ENCODE measurements at places on chromosomes 7 and 10.

DNA sequence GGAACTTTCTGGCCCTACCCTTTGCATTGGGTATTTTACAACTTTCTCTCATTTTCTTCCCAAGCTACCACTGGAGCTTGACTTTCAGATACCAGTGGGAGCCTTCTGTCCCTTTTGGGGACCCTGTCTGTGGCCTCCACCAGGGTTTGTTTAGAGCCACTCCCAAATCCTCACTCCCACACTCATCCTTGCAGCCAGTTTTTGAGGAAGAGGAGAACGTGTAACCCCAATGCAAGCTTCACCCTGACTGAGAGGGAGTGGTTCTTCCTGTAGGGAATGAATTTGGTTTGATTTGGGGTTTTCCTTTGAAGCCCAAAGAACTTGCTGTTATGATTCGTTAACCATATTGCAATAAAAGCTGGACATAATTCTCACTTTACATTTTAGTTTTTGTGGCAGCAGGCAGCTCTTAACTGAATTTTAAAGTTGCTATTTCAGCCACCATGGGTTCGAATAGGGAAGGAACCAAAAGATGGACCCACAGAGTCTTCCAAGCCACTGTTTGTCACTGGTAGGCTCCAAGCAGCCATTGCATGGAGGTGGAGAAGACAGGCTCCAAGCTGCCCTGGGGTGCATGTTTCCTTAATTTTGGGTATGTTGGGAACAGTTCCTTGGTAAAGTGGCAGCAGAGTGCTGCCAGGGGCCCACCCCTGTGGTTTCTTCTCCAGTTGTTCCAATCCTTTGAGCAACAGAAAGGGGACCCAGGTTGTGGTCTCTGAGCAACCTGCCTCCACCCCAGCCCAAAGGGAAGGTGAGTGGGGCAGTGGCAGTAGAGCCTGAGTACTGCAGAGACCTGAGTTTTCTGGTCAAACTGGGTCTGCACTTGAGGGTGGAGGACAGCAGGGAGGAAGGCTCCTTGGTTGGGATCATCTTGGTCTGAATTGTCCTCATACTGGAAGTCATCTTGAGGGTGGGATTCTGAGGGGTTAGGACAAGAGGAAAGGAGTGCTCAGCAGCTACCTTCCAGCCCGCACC is 5.1 kb downstream of the EVX1 start:
- DNase-seq: no peak

GRCh38 chr10:64586934-64587503 is 1065.8 kb downstream of the REEP3 start:
- DNase-seq: no peak

- peak; percentile 43 for DNase-seq
Measured at GRCh38 chr7:118080947-118081346, 103.0 kb upstream of the LSM8 start.

DNA sequence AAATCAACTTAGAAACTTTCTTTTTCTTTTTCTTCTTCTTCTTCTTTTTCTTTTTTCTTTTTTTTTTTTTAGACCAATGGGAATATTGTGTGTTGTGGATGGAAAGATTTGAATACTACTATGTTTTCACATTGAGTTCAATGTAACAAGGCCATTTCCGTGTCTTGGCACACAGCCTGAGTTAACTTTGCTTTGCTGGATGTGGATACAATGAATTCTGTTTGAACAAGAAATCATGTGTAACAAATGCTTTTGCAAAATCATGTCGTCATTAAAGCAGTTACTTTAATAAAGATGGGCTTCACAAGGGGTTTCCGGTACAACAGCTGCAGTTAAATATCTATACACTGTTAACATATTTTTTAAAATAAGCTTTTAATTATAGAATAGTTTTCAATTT is 13.5 kb upstream of the ENTPD1 start:
- no peak for DNase-seq

GRCh38 chr7:94409200-94409948 is 14.7 kb downstream of the COL1A2 start:
- DNase-seq: no peak

GRCh38 chr10:101295261-101295660 is 58.7 kb upstream of the BTRC start:
- no peak for DNase-seq

- peak; percentile 68 for DNase-seq
Measured at GRCh38 chr7:130732980-130733930, 752 bp downstream of the KLF14 start.

GRCh38 chr10:78762086-78762630 is 306.6 kb upstream of the ZMIZ1 start:
- no peak for DNase-seq

- no peak for DNase-seq
Measured at GRCh38 chr7:150631866-150632864, at the start of gene GIMAP6. GIMAP6 (minus strand) TSS chr7:150632385; CDS start chr7:150630142, 2,243 bp downstream.

DNA sequence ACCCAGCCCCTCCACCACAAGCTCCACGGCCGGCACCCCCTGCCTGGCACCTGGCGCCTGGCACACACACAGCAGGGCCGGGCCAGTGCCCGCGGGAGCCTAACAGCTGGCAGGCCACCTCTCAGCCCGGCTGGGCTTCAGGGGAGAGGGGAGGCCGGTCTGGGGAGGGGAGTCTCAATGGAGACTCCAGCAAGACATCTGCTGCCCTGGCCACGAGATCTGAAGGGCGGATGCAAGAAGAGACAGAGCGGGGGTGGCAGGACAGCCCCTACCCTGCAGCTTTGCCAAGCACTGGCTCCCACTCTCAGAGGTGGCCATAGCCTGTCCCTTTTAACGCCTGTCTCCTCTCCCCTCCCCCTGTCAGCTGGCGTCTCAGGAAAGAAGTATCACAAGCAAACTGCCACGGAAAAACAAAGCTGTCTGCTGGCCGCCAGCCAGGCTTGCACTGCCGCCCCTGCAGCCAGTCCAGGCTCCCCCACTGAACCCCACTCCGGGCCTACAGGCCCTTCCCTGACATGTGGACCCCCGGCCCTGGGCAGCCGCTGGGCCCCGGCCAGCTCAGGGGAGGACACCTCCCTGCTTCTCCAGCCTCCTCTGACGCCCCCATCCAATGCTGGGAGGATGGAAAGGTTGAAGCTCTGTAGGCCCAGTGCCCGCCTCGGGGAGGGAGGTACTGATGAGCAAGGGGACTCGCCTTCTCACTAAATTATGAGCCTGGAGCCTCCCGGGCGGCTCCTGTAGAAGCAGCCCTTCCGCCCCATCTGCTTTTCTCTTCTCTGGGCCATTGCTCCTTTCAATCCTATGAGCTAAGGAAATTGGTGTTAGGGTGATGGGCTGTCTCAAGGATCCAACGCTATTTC is 178.4 kb downstream of the ARHGAP12 start:
- DNase-seq: no peak

GRCh38 chr7:30843741-30844482 is 67.7 kb upstream of the AQP1 start:
- no peak for DNase-seq

- no peak for DNase-seq
Measured at GRCh38 chr7:102264367-102264891, 22.2 kb upstream of the SH2B2 start.

DNA sequence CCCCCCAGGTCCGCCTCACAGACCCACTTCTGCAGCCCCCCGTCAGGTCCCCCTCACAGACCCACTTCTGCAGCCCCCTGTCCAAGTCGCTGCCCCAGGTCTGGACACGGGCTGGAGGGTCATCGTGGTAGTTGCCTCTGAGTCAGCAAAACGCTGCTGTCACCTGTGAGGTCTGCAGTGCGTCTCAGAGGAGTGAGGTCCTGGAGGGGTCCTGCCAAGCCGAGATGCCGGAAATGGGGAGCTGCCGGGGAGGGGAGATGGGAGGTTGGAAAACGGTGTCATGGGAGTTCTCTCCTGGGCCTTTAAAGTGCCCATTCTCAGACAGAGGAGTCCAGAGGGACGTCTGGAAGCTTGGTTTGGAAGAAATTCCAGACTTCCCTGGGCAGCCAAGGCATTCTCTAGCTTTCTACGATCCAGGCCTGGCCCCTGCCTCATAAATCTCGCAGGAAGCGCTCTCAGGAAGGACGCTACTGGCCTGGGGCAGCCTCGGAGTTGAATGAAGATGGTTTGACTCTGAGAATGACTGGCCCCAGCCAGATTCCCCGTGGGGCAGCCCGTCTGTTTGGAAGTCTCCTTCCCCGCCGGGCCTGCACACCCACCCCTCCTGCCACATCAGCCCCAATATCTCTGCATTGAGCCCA is 38.7 kb downstream of the CALML3 start:
- no peak for DNase-seq

DNA sequence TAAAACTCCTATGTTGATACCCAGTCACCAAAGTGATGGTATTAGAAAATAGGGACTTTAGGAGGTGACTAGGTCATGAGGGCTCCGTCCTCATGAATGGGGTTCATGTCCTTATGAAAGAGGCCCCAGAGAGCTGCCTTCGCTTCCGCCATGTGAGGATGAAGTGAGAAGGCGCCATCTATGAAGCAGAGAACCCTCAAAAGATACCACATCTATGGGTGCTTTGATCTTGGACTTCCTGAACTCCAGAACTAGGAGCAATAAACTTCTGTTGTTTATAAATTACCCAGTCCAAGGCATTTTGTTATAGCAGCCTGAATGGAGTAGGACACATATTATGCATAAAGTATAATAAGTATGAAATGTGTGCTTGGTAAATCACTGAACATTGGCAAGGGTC is 8.1 kb upstream of the PDSS1 start:
- DNase-seq: no peak

- DNase-seq: no peak
Measured at GRCh38 chr7:135193615-135194081, 17.7 kb downstream of the WDR91 start.

DNA sequence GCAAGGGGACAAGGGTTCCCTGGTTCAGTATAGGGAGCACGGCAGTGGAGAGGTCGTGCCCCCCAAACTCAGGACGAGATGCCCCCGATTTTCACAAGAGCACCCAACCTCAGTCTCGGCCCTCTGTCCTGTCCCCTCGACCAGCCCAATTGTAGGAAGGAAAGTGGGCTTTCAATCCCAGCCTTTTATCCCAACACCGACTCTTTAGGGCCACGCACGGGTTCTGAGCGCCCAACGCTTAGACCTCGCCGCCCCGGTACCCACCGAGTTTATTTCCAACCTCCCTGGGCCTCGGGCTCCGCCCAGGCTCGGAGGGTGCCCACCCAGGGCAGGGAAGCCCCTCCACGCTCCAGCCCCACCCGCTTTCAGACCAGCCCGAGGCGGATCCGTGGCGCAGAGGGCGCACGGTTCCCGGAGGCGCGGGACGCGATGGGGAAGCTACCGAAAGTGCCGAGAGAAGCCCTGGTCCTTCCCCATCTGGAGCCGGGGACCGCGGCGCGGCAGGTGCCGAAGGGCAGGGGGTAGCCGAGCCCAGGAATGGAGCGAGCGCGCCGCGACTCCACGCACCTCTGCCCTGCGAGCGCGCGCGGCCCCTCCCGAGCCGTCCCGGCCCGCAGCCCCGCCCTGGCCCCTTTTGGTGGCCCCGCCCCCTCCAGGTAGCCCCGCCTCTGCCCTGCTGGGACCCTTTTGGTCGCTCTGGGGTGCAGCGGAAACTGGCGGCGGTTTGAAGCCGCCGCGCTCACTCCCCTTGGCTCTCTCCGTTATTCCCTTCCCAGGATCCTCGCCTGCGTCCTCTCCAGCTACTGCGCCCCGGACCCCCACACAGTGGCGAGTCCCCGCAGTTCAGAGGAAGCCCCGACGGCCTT is 20.4 kb downstream of the GRID2IP start:
- DNase-seq: peak; percentile 86

- no peak for DNase-seq
Measured at GRCh38 chr10:113524539-113525490, 28.0 kb upstream of the HABP2 start.

DNA sequence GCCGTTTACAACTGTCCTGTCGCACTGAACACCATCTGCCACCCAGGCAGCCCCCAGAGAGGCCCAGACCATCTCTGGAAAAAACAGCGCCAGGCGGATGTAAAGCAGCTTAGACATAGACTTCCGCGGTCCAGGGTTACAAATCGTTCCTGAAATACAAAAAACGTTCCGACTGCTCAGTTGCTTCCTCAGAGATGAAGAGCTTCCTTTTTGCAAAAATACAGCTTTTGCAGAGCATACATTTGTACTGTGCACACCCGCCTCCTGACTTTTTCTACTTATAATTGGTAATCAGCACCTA is 11.4 kb downstream of the DAGLB start:
- no peak for DNase-seq

- DNase-seq: no peak
Measured at GRCh38 chr7:89994483-89994882, 159.8 kb upstream of the STEAP1 start.

DNA sequence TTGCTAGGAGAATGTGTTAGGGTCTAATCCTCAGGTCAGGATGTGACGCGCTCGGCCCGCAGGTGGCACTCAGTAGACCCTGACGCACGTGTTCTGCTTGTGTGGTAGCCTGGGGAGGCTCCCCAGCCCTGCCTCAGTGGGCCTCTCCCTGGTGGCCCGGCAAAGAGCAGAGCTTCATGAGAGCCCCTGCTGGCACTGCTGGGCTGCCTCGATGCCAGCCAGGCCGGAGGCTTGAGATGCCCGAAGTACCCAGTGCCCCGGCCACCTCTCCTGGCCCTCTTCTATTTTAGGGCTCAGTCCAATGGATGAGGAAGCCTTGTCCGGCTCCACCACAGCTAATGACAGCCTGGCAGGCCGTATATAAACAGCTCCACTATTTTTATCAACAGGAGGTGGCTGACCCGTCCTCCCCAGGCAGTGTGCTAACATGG is 42.0 kb downstream of the PRF1 start:
- DNase-seq: no peak

GRCh38 chr10:110641256-110641655 is 2.9 kb upstream of the RBM20 start:
- peak; percentile 91 for DNase-seq

- peak; percentile 51 for DNase-seq
Measured at GRCh38 chr10:12766223-12766622, 235.3 kb downstream of the CCDC3 start.

- DNase-seq: no peak
Measured at GRCh38 chr7:138478499-138478908, 18.4 kb downstream of the TRIM24 start.

GRCh38 chr10:63976538-63976937 is 455.3 kb downstream of the REEP3 start:
- peak; percentile 82 for DNase-seq

- no peak for DNase-seq
Measured at GRCh38 chr10:73522263-73522662, 26.4 kb upstream of the PPP3CB start.

GRCh38 chr7:149789101-149789500 is 15.7 kb upstream of the ZNF467 start:
- no peak for DNase-seq

All from GM23338 (cell line).